GDM1 (cell line): ENCODE measurements at places on chromosomes 3 and 15.
A peak's percentile ranks its signal among the peaks of the same experiment; 100 is the strongest.

DNA sequence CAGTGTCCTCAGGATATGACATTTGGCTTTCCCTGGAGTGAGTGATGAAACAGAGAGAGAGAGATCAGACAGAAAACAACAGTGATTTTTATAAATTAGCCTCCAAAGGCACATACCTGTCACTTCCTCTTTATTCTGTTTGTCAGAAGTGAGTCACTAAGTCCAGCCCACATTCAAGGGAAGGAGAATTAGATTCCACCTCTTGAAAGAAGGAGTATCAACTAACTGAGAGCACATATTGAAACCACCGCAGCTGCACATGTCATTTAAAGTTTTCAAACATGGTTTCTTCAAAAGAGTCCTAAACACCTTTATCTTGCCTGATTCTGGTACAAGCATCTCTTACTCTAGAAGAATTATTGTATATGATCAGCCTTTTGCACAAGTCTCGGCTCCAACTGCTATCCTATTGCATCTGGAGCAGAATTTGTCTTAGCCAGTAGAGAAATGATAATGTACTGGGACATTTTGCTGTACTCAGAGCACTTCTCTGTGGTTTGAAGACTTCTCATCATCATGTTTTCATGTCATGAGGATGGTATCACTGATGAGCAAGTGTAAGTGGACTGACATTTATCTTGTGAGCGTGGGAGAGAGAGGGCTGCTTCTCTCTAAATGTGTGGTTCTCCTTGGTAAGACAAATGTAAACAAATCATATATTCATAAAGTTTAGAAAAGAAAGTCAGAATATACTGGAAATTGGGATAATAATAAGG lies 338.9 kb upstream of the CFAP20DC start:
- DNase-seq: no peak

DNA sequence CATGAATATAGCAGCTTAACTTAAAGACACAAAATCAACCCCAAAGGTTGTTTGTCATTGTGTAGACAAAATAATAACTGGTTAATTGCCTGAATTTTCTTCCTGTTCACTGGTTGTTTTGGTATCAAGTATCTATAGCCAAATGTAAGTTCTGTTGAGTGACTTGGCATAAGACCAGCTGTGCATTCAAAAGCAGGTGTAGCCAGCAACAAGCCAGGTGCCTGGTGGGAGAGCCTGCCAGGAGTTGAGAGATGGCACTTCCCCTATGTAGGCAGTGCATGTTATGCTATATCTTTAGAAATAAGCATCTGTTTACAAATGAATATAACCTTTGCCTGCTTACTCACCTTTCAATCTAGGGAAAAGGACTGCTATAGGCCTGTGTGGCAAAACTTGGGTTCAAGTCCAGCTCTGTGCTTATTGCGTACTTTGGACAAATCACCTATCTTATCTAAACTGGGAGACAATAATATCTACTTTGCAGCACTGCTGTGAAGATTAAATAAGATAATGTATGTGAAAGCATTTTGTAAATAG lies 84.9 kb upstream of the TBL1XR1 start:
- no peak for DNase-seq

GRCh38 chr15:27094235-27094634 lies 123.3 kb downstream of the GABRG3 start:
- no peak for DNase-seq

DNA sequence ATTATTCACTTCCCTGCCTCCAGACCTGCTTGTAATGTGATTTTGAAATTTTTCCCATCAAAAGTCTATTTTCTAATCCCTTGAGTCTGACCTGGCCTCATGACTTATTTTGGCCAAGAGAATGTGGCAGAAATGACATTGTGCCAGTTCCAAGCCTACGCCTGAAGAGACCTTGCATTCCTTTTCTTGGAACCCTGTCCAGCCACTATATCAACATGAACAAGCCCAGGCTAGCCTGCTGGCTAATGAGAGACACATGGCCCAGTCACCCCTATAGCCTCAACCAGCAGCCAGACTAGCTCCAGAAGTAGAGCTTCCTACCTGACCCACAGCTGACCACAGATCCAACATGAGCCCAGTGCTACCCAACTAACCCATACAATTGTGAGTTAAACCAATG lies 121.1 kb upstream of the ACP3 start:
- no peak for DNase-seq

DNA sequence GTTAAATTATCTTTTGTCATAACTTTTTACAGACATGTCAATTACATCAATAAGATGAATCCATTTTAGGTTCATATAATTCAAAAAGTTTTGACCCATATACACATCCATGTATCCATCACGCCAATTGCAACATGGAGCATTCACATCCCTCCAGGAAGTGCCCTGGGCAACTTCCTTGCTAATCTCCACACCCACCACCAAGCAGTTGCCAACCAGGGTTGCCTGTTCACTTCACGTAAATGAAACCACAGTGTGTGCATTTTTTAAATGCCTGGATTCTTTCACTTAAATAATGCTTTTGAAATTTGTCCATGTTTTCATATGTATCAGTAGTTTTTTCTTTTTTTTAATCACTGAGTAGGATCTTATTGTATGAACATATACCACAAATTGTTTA lies 40.7 kb upstream of the LYZL4 start:
- no peak for DNase-seq

GRCh38 chr3:168455814-168456213 lies 360.1 kb upstream of the GOLIM4 start:
- DNase-seq: no peak

DNA sequence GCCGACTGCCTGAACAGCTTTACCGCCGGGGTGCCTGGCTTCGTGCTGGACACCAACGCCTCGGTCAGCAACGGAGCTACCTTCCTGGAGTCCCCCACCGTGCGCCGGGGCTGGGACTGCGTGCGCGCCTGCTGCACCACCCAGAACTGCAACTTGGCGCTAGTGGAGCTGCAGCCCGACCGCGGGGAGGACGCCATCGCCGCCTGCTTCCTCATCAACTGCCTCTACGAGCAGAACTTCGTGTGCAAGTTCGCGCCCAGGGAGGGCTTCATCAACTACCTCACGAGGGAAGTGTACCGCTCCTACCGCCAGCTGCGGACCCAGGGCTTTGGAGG lies 815 bp downstream of the SPINT1 start:
- no peak for DNase-seq

DNA sequence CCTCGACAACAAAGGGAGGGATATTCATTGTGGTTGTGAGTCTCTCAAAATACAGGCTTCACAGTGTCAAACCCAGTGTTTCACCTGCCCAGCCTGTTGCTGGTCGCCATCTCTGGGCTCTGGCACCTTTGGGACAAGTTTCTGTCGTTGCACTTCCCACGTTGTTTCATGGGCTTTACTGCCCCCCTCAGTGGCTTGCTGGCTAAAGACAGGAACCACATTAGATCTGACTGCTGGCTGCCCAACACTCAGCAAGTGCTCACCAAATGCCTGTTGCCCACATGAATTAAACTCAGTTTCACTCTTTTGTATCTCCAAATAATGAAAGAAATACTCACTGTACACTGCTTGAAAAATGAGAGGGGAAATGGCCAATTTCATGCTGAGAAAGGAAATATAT lies 27.6 kb downstream of the FOXL2 start:
- DNase-seq: no peak

GRCh38 chr3:9147215-9147895 lies 102.1 kb downstream of the SRGAP3 start:
- no peak for DNase-seq

DNA sequence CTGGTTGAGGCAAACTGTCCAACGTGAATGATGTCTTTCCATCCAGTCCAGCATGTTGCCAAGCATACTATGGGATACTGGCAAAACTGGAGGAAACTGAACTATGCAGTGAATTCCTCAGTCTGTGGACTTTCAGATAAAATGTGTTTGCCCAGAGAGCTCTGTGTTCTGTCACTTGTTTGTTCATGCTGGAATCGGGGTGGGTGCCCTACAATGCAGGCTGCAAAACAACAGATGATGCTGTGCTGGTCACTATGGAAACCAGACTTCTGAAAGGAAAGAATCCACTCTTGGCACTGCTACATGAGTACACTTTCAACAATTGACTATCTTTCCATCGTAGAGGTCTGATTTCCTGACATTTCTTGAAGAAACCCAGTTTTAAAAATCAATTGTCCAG lies 272.5 kb upstream of the ARHGEF26 start:
- DNase-seq: no peak

DNA sequence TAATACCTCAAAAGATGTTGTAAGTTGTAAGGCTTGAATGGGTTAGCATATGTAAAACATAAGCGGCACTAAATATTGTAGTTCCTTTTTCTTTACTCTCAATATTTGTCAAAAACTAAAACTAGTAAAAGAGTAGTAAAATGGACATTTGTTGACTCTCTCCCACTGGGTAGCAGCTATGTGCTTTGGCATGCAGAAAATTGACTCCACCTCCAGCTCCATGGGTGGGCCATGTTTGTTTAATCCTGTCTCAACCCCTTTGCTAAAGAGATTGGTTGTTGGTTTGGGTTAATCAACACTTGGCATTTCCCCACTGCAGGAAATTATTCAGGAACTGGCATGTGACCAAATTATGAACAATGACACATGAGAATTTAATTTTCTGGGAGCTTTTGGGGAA lies 114.8 kb downstream of the EOMES start:
- DNase-seq: no peak

GRCh38 chr15:33074942-33075341 lies 119.6 kb downstream of the FMN1 start:
- DNase-seq: no peak

DNA sequence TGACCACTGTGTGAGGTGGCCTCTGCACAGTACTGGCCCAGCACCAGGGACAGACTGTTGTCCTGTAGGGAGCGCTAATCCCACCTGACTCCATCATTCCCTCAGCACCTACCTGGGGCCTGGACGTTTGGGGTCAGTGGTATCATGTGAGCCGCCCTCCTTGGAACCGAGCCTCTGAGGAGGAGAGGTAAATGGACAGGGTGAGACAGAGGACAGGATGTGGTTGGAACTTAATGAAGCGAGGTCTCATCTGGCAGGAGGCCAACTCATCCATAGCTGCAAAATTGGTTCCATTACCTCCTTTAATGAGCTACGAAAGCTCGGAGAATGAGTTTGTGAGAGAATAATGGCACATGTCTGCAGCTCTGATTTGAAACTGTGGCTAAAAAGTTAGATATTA lies 13.9 kb downstream of the MAPKAPK3 start:
- no peak for DNase-seq

DNA sequence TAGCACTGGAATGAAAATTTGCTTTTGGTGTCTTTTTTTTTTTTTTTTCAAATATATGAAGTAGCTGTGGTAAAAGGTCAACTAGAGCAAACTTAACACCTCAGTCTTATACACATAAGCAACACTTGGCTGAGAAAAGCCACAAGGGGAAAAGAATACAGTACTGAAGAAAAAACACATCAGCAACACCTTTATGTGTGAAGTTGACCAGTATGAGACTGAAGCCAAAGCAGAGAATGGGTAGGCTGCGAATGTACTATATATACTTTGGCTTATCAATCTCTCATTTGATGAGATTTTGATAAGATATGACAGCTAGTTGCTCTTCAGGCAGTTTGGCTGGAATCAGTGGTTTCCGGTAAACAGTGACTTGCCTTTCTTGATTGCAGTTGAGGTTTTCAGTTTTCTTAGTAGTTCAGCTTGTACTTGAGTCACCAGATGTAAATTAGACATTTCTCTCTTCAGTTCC lies 22.0 kb upstream of the ZCWPW2 start:
- no peak for DNase-seq

DNA sequence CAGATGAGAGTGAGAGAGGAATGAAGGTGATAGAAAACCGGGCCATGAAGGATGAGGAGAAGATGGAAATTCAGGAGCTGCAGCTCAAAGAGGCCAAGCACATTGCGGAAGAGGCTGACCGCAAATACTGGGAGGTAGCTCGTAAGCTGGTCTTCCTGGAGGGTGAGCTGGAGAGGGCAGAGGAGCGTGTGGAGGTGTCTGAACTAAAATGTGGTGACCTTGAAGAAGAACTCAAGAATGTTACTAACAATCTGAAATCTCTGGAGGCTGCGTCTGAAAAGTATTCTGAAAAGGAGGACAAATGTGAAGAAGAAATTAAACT lies 88.9 kb downstream of the EOMES start:
- no peak for DNase-seq

- peak; percentile 47 for DNase-seq
Observed at GRCh38 chr3:98188545-98188944, 22.0 kb downstream of the OR5H15 start.

DNA sequence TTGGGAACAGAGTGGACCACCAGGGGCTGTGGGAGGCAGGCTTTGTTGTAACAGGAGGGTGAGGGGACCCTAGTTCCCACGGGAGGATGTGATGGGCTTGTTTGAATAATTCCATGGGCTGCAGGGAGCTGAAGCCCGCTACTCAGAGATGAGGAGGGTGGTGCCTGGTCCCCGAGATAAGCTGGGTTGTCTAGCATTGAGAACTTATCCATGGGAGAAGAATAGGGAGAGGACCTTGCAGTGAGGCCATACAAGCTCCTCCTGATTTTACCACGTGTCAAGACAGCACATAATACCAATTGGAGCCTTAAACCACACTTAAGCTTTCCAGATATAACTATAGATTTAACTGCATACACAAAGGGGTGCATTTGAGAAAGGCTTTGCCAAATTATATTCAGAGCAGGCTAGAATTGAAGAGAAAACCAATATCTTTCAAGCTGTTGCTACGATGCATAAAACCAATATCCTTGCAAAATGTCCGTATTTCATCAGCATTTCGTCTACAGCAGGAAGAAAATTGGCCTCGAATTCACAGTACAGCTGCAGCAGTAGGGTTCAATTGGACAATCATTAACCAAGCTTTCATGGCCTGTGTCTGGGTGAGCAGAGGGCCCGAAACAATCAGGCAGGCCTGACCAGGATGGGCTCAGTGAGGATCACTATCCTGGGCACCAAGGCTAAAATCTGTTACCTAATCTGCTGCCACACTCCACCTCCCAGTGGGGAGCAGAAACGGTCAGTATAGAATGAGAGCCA lies 500.7 kb downstream of the OCA2 start:
- DNase-seq: no peak

DNA sequence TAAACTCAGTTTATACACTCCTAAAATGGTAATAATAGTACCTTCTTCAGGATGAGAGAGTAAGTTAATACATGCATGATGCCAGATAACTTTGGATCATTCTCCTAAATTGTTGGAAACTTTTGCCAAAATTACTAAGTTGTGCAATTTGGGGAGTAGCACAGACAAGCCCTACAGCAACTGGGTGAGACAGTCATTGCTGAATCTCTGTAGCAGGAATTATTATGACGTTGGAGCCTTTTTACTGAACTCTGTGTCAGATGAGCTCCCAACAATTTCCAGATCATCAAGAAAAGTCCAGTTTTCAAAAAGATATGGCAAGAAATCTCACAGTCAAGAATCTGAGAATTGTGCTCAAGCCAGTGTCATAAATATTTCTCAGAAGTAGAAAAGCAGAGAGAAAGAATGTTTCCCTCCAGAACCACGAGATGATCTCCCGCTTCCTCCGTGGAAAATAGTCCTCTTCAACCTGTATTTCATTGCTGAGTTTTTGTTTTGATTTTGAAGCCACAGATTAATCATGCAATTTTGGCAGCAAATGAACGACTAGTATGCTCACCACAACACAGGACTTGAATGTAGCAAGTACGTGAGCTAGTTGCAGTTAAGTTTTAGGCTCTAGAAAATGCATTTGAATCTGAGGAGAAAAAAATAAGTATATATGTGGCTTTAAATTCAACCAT lies 485.4 kb downstream of the CNTN6 start:
- DNase-seq: no peak
